ENCODE measurements at places on chromosomes 13 and 19.

GRCh38 chr13:46472384-46472783 is 80.6 kb upstream of the LRCH1 start:
- DNase-seq: no peak

GRCh38 chr13:113669755-113670341 is 2.8 kb downstream of the GRK1 start:
- DNase-seq: no peak

GRCh38 chr13:27830010-27830409 is 37.7 kb downstream of the GSX1 start:
- no peak for DNase-seq

DNA sequence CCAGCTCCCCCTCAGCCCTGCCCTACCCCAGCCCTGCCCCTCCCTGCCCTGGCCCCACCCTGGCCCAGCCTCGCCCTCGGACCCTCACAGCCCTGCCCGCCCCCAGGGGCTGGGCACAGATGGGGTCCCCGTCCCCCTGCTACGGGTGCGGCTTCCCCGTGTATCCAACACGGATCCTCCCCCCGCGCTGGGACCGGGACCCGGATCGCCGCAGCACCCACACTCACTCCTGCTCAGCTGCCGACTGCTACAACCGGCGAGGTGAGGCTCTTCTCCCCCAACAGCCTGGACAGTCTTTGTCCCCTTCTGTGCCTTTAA is 5.2 kb downstream of the SHFL start:
- DNase-seq: no peak

DNA sequence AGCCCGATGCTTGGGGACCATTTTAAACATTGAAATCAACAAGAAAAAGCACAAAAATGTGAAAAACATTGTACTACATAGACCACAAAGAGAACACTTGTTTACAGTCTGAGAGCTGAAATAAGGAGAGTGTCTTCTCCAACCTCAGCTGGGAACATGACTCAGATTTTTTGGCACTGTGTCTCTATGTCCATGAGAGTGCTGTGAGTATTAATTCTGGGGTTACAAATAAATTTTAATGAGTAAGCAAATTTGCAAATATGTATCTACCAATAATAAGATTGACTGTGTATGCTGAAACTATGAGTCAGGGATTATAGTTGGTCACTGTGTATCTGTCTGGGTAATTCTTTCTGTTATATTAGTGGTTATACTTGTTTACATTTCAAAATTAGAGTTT is 174.0 kb downstream of the DCT start:
- DNase-seq: no peak

DNA sequence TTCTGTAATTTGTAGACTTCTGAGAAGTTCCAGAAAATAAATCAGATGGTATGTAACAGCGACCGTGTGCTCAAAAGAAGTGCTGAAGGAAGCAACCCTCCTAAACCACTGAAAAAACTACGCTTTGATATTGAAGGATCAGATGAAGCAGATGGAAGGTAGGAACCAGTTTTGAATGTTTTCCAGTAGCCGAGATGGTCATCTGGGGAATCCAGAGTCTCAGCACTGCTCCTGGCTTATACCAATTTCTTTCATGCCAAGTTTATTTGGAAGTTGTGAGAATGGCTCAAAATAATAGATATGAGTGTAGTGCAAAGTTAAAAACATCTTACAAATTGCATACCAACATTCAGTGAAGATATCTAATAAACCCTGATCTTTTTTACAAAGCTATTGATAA is 56.2 kb downstream of the RCBTB2 start:
- DNase-seq: no peak

Measured in Panc1 (cell line).